Type B pancreatic cell (in vitro differentiated cells): ENCODE measurements at places on chromosomes 4 and X.

DNA sequence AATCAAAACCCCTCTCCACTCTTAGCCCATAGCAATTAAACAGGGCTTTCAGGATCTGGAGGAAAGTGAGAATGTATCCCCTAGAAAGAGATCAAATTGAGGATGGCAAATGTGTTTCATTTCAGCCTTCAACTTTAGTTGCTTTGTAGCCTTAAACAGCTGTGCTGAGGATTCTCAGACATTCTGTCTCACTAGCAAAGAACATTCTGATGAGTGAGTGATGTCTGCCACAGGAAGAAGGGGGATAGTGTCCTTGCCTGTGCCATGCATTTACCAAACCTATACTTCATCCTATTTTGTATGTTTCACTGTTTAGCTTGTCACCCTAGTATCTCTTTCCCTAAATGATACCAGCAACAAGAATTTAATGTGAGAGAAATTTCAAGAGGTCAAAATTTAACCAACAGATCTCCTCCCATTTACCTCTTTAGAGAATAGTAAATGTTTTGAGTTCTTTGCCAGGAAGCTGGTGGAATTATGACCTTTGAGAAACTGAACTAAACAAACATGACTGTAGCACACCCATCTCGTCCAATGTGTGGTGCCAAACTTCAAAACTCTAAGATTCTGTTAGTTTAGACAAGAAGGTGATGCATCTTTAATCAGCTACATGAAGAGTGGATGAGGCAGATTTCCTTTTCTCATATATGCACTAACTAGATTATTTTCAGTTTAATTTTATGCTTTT lies 165.6 kb downstream of the PALLD start:
- DNase-seq = no peak

- DNase-seq = no peak
Observed at GRCh38 chr4:174593701-174594100, 71.4 kb upstream of the HPGD start.

DNA sequence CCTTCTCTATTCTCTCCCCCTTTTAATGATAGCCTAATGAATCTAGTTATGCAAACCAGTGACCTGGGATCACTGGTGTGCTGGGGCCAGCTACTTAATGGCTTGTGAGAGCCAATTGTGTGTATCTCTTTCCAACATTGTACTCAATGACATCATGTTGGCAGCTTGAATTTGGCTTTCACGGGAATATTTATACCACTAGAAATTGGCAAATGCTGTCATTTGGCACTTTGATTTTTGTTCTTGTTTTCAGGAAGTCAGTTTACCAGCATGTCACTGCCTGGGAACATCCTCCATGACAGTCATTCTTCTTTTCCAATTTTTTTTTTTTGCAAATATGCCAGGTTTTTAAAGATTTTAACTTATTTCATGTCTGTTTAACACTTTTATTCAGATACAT lies 1685.3 kb downstream of the STIM2 start:
- DNase-seq = no peak

DNA sequence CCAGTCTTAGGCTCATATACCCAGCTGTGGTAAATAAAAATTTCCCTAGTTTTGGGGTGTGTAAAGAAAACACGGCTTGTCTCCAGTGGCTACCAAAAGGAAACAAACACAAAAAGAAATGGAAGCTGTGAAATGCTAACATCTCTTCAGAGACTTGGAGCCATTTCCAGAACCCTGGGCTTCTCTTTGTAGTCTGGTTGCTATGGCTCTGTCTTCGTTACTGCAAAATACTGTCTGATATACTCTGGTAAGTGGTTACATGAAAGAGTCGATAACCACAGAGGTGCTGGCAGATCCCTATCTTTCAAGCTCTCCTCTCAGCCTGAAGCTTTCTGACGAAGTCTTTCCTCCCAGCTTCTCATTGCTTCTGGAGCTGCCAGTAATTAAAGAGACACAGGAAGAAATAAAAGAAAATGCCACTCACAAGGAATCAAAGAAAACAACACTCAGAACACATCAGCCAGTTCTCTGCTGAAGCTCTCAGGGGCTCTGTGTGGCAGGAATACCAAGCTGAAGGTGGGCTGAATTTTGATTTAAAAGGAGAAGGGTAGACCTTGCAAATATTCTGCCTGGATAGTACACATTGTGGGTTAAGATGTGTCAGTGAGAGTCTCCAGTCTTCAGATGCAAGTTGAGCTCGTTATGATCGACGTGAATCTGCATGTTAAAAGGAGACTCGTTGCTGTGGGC lies 107.6 kb upstream of the FAM9C start:
- DNase-seq = no peak

DNA sequence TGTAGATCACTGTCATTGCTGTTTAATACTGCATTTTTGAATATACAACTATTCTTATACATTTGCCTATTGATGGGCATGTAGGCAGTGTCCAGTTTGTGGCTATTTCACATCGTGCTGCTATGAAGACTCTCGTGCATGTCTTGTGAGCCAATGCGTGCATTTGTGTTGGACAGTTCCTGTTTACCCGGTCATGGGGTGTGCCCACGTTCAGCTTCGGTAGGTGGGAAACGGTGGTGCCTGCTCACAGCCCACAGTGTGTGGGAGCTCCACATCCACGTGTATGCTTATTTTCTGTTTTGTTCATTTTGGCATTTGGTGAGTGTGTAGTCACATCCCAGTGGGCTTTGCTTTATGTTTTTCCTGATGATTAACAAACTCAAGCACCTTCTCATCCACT lies 19.7 kb upstream of the RNF212 start:
- no peak for DNase-seq

GRCh38 chrX:127726227-127726626 lies 326.0 kb downstream of the ACTRT1 start:
- no peak for DNase-seq

DNA sequence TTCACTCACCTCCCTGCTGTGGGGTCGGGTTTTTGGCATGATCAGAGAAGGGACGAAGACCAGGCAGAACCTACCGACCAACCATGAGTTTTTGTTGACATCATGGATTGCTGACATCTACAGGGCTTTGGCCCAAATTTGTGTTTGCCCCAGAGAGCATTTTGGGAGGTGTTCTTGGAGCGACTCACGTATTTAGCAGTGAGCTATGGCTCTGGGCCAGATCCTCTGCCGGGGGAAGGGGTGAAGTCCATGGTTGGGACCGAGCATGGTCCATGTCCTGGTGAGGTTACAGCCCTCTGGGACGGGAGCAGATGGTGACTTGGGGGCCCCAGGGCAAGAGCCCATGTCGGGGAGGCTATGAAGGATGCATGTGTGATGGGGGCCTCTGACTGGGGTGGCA lies 17.4 kb downstream of the SORCS2 start:
- no peak for DNase-seq

DNA sequence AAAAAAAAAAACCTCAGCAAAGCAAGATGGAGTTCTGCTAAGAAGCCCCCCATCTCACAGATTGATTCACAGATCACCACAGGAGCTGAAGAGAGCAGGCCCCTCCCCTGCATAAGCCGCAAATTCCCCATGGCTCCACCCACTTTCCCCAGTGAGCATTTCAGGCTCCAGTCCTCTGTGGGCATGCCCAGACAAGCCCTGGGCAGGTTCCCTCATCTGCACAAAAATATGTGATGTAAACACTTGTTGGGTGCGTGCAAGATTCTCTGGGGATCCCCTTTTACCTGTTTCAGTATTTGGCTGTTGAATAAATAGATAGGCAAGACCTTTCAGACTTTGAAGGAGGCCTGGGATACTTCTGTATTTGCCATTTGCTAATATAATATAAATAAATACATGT lies 514.3 kb downstream of the PCDH7 start:
- DNase-seq = no peak

DNA sequence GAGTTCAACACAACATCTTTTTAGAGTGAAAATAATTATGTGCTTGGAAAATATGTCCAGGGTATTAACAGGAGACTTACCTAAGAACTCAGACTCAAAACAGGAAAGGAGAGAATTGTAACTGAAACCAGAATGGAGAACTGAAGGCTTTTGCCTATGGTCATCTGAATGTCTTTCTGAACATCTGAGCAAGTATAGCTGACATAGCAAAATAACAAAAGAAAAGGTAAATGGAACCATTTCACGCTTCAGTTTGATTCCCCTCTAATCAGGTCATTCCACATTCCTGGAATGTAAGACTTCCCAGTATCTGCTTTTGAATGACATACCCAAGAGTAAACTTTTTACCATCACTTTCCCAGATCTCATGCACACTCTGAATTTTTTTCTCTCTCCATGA lies 500.4 kb upstream of the HS3ST1 start:
- DNase-seq = no peak
